ENCODE measurements at places on chromosomes 12 and 14.

DNA sequence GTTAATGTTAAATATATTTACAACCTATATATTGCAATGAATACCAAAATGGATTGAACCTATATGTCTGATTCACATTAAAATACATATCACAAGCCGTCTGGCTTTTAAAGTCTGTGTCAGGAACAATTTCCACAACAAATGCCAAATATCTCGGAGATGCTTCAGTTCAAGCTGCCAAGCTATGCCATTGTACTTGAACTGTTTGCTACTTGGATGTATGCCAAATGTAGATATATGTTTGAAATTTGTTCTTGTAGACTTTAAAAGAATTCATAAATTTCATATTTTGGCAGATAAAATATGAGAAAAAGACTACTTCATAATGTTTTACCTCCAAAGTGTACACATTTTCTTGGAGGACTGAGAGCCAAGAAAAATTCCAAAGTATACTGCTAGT, 37.0 kb downstream of the WASHC3 start:
- DNase-seq: no peak

DNA sequence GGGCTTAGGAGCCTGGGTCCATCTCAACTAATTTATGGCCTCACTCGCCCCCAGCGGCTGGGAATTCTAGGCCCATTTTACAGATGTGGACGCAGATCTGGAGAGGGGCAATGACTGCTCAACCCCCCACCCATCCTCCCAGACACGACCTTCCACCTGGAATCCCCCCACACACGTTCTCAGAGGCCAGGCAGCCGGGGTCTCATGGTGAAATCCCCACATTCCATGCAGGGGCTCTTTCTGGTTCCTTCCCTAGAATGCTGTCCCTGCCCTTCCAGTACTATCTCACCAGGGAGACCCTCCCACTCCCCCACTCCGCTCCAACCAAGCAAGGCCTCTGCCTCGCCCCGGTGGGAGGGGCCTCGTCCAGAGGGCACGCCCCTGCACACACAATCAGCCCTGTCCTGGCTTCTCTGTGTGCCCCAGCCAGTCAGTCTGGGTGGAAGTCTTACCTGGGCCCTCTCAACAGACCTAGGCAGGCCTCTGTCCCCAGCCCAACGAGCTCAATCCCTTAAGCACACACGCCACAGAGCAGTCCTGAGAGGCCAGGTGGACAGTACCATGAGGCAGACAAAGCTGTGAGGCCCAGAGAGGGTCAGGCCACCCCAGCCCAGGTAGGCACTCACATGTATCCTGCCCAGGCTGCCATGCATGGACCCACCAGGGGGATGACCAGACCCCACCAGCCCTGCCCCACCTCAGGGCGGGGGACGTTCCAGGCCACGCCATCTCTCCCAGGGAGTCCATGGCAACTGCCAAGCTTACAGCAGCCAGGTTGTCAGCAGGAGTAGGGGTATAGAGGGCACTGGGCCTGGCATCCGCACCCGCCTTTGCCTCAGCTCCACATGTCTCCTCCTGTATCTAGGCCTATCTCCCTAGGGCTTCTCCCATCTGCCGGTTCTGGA, 1.3 kb upstream of the ANKRD9 start:
- DNase-seq: peak; percentile 34

GRCh38 chr12:124759841-124760503, 103.7 kb downstream of the SCARB1 start:
- DNase-seq: no peak

- no peak for DNase-seq
Observed at GRCh38 chr12:53999559-54000115, 324 bp upstream of the HOXC9 start.

GRCh38 chr12:107554941-107555340, 130.7 kb upstream of the PWP1 start:
- DNase-seq: no peak

DNA sequence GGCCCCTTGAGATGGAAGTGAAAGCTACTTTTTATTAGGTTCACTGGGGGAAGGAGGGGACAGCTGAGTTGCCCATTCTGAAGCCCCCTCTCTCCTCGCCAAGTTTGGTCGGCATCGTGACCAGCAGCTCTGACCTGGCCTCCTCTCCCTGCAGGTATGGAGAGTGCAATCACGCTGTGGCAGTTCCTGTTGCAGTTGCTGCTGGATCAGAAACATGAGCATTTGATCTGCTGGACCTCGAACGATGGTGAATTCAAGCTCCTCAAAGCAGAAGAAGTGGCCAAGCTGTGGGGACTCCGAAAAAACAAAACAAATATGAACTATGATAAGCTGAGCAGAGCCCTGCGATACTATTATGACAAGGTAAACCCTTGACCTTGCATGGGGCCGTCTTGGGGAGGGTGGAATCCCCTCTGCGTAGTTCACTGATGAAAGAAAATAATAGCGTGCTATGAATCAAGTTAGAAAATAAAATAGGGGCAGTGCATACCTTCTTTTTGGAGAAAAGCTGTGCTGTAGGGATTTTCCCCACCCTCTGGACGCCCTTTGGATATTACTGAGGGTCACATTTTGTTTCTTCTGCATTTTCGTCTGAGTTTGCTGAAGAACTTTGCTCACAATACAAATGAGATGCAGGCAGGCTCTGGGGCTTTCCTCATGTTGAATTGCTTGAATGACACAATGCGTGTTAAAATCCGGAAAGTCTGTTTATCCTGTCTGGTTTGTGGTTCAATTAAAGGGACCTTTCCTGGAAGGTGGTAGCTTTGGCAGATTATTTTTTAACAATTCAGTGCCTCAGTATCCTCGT, 29.4 kb downstream of the ELK3 start:
- DNase-seq: no peak

- no peak for DNase-seq
Observed at GRCh38 chr12:50197297-50197727, 30.1 kb upstream of the CERS5 start.

Data from stimulated activated CD8-positive, alpha-beta memory T cell treated with anti-CD3 and anti-CD28 coated beads, Interleukin-2, amount 100 ng/mL, for 48 hours (primary cell).